MCF 10A (cell line): ENCODE measurements at places on chromosomes 11 and 22.

DNA sequence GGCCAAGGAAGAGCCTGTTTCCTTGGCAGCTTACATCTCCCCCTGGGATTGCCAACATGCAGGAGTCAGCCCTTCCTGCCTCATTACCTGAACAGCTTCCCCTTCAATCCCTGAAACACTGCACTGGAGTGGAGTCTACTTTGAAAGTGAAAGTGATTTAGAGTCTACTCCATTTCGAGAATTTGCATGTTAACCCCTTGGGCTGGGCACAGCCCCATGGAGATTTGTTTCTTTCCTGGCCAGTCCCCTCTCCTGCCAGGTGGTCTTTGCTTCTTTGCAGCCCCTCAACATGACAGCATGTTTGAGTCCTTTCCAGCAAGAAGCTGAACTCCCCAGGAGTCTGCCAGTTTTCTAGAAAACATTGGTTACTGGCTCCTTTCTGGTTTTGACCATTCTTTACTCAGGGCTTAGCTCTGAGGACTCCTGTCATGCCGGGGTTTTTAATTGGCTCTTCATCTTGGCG, 59.9 kb downstream of the TRAF6 start:
- DNase-seq, result no peak

DNA sequence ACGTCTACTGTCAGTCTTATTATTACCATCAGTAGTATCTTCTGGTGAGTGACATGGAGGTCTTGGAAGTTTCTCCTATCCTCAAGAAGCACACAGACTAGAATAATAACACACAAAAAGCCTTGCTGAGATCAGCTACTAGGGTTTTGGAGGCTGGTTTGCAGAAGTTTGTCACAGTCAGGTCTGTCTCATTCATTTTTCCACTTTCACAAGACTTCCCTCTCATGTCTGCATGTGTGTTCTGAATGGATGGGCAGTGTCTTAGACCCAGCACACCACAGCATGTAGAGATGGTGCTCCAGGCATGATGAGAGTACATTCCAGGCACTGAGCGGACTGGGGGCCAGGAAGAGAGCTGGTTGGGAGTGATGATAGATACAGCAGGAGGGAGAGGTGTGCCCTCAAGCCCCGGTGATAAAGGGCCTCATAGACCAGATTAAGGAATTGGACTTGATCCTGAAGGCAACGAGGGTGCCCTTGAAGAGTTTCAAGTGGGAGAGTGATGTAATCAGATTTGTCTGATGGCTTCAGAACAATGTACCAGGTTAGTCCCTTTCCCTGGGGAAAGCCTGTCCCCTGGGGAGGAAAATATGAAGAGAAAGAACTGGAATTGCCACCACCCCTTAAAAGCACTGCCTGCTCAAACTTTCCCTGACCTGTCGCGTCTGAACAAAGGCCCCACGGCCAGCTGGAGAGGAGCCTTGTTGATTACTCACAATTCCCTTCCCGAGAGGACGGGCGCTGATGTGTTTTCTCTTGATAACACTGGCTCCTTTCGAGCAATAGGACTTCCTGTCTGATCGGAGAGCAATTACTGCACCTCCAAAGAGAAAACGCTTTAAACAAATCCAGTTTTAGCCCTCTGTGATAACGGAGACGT, 45.1 kb upstream of the LMO2 start:
- DNase-seq, result no peak

GRCh38 chr22:20316217-20316843, 3.5 kb downstream of the DGCR6L start:
- no peak for DNase-seq

DNA sequence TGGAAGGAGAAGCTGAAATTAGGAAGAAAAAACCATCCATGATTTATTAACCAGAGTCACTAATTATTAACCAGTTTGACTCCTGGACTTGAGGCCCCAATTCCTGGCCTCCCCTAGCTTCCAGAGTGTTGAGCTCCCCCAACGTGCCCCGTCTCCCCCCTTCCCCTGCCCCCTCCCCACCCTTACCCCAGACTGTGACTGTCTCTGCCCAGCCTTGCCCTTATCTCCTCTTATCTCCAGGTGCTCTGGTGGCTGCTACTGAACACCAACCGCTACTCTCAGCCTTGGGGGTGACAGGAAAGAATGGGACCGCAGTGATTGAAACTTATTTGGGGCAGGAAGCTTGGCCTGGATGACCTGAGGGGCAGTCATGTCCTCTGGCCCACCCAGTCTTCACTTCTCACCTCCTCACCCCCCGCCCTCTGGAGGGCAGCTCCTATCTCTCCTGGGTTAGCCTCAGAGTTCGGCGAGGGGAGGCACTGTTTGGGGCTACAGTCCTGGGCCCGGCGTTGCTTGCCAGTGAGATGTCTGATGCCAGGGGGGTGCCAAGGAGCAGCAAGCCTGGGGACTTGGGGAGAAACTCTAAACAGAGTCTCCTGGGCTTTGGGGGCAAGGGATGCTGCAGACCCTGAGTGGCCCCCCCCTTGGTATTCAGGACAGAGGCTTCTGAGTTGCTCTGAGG, 15.5 kb downstream of the NECTIN1 start:
- no peak for DNase-seq

DNA sequence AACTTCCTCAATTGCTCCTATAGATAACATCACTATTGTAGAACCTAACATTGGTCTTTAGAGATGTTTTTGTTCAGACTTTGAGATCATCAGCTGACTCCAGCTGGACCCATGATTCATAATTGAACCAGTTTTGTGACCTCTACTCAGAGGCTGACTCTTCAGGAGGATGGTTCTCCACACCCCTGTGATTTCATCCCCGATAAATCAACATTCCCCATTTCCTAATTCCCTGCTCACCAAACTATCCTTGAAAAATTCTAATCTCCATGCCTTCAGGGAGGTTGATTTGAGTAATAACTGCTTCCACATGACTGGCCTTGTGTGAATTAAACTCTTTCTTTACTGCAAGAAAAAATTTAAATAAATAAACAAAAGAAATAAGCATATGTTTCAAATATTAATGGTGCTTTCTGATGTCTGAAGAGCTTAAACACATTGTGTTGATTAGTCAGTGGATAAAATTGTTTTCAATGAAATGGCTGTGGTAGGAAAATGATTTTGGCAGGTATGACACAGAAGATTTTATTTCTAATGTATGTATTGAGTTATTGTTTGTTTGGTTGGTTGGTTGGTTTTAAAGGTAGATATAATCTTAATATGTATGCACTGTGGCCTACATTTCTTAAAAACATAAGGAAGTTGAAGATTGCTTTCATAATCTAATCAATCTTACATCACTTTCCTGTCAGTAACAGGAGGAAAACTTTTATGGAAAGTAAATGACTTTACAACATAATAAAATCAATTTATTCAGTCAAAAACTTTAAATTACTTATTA, 427.9 kb upstream of the CCDC179 start:
- DNase-seq, result no peak

- no peak for DNase-seq
Observed at GRCh38 chr11:59355226-59355625, 3.5 kb upstream of the OR5AN1 start.

- DNase-seq, result no peak
Observed at GRCh38 chr22:17514084-17514483, 49.2 kb upstream of the SLC25A18 start.

DNA sequence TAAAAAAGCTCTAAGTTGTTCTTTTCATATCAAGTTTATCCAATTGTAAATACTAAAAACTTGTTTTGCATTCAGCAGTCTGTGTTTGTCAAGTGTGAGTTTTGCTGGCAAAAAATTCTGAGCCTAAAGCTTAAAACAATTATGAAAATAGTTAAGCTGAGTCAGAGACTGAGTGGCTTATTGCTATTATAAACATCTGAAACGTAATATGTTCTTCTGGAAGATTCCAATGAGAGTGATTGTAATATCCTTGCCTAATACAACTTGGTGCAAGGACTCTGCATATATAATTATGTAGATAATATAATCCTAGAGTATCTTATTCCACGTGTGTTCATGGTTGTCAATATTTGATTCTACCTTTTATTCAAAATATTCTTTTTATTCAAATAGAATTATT, 14.1 kb upstream of the NUP50 start:
- no peak for DNase-seq
